RPMI7951 (cell line): ENCODE measurements at places on chromosomes 12 and 14. TPM values are rescaled to one million over a fixed set of nuclear protein-coding genes. Genes with fewer than 3 reads are reported as not detected.

Gene BEGAIN
- not detected in 2 replicates for total RNA-seq

Gene MGP
- total RNA-seq, result 5.9 and 7.9 TPM in 2 replicates

Gene ZBTB39
- 2.3 and 2.6 TPM in 2 replicates for total RNA-seq

Gene DNAAF2
- total RNA-seq, result 11.7 and 12.1 TPM in 2 replicates

- peak; percentile 49 for DNase-seq
Measured at GRCh38 chr12:52741375-52742195, 35.6 kb downstream of the KRT76 start.

DNA sequence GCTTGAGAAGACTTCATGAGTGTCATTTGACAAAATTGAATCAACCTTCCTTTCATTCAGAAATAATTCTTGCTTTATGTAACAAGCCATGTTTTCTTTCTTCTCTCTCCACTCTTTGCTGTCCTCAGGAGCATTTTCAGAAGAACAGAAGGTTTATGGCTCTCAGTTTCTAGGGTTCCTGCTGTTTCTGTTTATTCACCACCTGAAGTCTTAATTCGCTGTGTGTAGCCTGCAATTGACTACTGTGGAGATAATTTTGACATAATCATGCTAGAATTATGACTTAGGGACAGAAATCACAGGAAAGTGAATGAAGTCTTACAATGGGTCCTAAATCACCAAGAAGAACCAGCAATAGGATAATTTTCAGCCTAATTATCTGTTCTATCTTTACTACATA lies 7.2 kb upstream of the PLEKHG7 start:
- DNase-seq, result no peak

GRCh38 chr14:64454671-64455070 lies 10.6 kb upstream of the AKAP5 start:
- no peak for DNase-seq

- peak; percentile 91 for DNase-seq
Measured at GRCh38 chr14:67738740-67739504, 37.2 kb downstream of the RDH12 start.

- DNase-seq, result no peak
Measured at GRCh38 chr12:92176646-92177045, 31.0 kb upstream of the BTG1 start.

GRCh38 chr12:15592934-15593333 lies 196.3 kb downstream of the EPS8 start:
- DNase-seq, result peak; percentile 25

- DNase-seq, result peak; percentile 64
Measured at GRCh38 chr14:55073856-55074255, 22.4 kb downstream of the MAPK1IP1L start.

- no peak for DNase-seq
Measured at GRCh38 chr12:9667403-9668160, 1.9 kb upstream of the CLEC2D start.
